ENCODE measurements at places on chromosomes 16 and 17. TPM values are rescaled to one million over a fixed set of nuclear protein-coding genes. Genes with fewer than 3 reads are reported as not detected.

GRCh38 chr17:35705705-35706104 is 25.7 kb upstream of the RASL10B start:
- H3K27me3 ChIP-seq: no peaks in the 10 kb centered on the region
- no peak overlapping the region for H3K27ac ChIP-seq
- DNase-seq: no peak
- H3K4me3 ChIP-seq: no peak overlapping the region

GRCh38 chr16:71681360-71681759 is 43.1 kb downstream of the PHLPP2 start:
- no peak overlapping the region for H3K4me3 ChIP-seq
- no peaks in the 10 kb centered on the region for H3K4me1 ChIP-seq
- H3K27me3 ChIP-seq: no peaks in the 10 kb centered on the region
- H3K27ac ChIP-seq: no peak overlapping the region
- H3K36me3 ChIP-seq: peaks cover 10% of the 10 kb centered on the region
- DNase-seq: no peak

- H3K27me3 ChIP-seq: no peaks in the 10 kb centered on the region
- peaks cover 49% of the 10 kb centered on the region for H3K4me1 ChIP-seq
- peak overlapping the region; percentile 82 for H3K27ac ChIP-seq
- no peaks in the 10 kb centered on the region for H3K36me3 ChIP-seq
Measured at GRCh38 chr17:1487939-1488825, 4.3 kb downstream of the MYO1C start.

- peaks cover 83% of the 10 kb centered on the region for H3K4me1 ChIP-seq
- peak; percentile 64 for DNase-seq
- no peaks in the 10 kb centered on the region for H3K36me3 ChIP-seq
- H3K27me3 ChIP-seq: no peaks in the 10 kb centered on the region
- H3K4me3 ChIP-seq: no peak overlapping the region
- peak overlapping the region; percentile 42 for H3K27ac ChIP-seq
Measured at GRCh38 chr16:89357055-89357816, 133.1 kb downstream of the ANKRD11 start.

DNA sequence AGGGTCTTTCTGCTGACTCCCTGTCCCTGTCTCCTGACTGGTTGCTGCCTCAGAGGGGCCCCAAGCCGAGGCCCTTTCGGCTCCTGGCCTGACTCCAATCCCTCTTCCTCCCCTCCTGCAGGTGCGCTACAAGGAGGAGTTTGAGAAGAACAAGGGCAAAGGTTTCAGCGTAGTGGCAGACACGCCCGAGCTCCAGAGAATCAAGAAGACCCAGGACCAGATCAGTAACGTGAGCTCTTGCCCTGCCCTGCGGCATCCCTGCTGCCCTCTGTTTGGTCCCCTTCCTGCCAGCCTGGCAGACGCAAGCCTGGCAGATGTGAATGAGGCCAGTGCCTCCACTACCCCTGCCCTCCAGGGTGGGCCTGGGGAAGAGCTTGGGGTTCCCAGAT is 27.1 kb upstream of the LASP1NB start:
- peaks cover 40% of the 10 kb centered on the region for H3K36me3 ChIP-seq
- H3K4me1 ChIP-seq: peaks cover 74% of the 10 kb centered on the region
- DNase-seq: no peak
- no peaks in the 10 kb centered on the region for H3K27me3 ChIP-seq
- H3K27ac ChIP-seq: no peak overlapping the region
- no peak overlapping the region for H3K4me3 ChIP-seq

DNA sequence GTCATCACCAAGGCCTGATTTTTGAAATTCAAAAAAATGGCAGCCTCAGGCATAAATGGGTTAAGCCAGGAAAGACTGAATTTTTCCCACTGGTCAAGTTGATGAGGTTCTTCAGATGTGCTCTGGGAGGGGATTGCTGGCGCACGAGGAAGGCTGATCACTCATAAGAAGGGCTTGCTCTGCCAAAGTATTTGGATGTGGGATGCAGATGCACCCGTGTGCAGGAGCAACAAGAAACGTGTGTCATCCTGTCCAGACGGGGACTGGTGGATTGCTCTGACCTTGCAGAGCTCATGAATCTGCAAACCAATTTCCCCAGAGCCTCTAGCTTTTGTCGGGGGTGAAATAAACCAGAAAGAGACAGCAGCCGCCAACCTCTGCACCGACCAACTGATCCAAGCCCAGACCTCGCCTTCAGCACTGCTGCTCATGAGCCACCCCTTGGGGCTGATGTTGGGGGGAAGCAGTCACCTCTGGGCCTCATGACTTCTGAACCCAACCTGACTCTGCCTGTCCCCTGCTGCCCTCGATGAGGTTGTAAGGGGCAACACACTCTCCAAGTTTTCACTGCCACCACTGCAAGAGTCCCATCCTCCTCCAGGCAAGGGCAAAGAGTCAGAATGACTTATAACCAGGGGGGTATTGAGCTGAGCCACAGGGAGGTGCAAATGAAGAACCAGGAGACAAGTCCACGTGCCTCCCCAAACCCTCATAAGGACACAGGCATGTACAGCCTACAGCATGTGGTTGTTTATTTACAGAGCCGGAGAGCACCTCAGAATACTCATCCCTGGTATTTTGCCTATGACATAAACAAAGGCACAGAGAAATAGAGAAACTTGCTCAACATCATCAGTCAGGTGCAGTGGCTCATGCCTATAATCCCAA is 452.0 kb downstream of the SOX9 start:
- no peaks in the 10 kb centered on the region for H3K36me3 ChIP-seq
- DNase-seq: no peak
- no peak overlapping the region for H3K4me3 ChIP-seq
- no peak overlapping the region for H3K27ac ChIP-seq

DNA sequence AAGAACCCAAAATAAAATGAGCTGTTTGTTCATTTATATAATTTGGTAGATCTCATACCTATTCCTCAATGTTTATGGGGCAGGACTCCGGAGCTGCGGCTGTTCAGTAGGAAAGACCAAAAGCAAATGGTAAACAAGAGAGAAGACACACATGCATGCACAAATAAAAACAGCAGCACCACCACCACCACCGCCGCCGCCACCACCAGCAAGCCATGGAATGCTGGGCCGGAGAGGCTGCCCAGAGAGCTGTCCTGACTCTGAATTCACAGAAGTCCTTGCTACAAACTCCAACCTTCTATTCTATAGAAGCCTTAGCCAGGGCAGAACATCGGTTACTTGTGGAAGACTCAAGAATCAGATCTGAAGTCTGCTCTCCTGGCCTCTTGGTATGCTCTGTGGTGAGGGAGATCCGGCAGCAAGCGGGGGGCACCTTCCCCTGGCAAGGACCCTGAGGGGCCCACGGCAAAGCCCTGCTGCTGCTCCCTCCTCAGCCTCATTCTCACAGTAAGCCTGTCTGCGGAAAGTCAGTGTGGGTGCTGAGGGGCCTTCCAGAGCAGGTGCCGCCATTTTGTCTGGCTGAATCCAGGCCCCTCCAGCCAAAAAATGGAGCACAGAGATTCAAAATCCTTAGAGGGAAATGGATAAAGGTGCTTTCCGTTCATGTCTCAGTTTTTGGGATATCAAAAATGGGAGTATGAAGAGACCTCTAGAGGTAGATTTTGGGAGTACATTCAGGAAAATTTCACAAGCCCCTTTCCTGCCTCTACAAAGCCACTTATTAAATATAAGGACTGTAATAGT is 6.4 kb upstream of the FOXJ1 start:
- H3K27ac ChIP-seq: no peak overlapping the region
- no peaks in the 10 kb centered on the region for H3K36me3 ChIP-seq
- H3K4me1 ChIP-seq: peaks cover 14% of the 10 kb centered on the region
- H3K4me3 ChIP-seq: no peak overlapping the region
- no peaks in the 10 kb centered on the region for H3K27me3 ChIP-seq
- DNase-seq: no peak

DNA sequence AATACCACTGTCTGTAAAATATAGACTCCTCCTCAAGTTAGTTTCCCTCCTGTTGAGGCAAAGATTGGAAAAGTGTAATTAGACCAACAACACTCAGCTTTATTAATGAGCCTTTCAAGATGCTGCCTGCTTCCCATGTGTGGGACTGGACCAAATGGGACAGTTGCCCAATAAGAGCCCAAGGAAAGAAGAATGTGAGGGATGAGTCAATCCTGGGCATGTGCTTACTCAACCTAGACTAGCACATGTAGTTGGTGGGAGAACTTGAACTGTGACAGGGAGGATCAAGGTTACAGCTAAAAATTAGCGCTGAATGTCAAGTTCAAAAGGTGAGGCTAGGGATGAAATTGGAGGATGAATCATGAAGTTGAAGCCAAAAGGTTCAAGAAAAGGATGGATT is 435.5 kb downstream of the CA10 start:
- H3K27me3 ChIP-seq: no peaks in the 10 kb centered on the region
- H3K4me1 ChIP-seq: no peaks in the 10 kb centered on the region
- H3K4me3 ChIP-seq: no peak overlapping the region
- H3K27ac ChIP-seq: no peak overlapping the region
- H3K36me3 ChIP-seq: no peaks in the 10 kb centered on the region
- no peak for DNase-seq

GRCh38 chr17:32136856-32137255 is 5.4 kb upstream of the RHOT1 start:
- DNase-seq: no peak
- no peak overlapping the region for H3K27ac ChIP-seq
- peaks cover 9% of the 10 kb centered on the region for H3K4me1 ChIP-seq
- no peaks in the 10 kb centered on the region for H3K27me3 ChIP-seq
- no peak overlapping the region for H3K4me3 ChIP-seq

DNA sequence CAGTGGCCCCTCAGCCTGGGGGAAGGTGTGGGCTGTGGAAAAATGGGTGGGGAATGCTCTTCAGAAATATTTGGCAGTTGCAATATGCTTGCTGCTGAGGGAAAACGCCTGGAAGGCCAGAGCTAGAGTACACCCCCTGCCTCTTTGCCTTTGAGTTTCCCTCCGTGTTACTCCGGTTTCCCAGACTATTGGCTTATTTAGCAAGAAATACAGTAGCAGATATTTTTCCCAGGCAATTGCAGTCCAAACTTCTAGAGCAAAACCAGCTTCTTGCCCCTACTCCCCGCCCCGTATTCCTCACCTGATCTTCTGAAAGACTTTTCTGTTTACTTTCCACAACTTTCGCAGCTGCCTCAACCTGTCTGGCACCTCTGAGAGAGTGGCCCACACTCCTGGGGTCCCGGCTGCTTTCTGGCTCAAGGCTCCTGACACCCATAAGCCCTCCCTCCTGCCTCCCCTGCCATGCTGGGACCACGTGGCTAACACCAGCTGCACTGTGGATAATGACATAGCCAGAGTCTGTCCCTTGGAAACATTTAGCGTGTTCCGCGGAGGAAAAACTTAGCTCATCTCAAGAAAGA is 45.8 kb upstream of the HELZ start:
- no peak overlapping the region for H3K4me3 ChIP-seq
- H3K27ac ChIP-seq: no peak overlapping the region
- DNase-seq: no peak
- no peaks in the 10 kb centered on the region for H3K36me3 ChIP-seq
- no peaks in the 10 kb centered on the region for H3K27me3 ChIP-seq
- peaks cover 4% of the 10 kb centered on the region for H3K4me1 ChIP-seq

- no peaks in the 10 kb centered on the region for H3K36me3 ChIP-seq
- no peak for DNase-seq
- H3K4me3 ChIP-seq: no peak overlapping the region
- H3K4me1 ChIP-seq: peaks cover 9% of the 10 kb centered on the region
- H3K27me3 ChIP-seq: peaks cover 11% of the 10 kb centered on the region
Measured at GRCh38 chr17:78132084-78132676, 1.6 kb downstream of the TMC8 start.

DNA sequence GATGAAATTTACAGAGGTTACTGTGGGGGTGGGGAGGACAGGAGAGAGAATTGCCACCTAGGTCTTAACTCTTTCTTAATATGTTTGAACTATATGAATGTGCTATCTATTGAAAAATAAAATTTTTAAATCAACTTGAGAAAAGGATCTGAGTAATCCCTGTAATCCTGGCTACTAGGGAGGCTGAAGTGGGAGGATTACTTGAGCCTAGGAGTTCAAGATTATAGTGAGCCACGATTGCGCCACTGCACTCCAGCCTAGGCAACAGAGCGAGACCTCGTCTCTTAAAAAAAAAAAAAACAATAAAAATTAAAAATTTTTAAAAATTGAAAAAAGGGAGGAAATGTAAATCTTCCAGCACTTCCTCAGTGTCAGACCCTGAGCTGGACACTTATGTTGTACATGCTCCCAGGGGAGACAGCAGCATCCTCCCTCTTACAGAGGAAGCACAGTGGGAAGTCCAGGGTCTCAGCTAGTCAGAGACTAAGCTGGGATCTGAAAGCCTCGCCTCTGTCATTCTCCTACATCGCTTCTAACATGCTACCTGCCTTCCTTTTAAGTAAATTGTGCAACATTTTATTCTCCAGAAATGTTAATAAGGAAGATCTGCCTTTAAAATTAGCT is 21.9 kb downstream of the PMM2 start:
- no peaks in the 10 kb centered on the region for H3K4me1 ChIP-seq
- H3K27ac ChIP-seq: no peak overlapping the region
- H3K4me3 ChIP-seq: no peak overlapping the region
- no peak for DNase-seq
- H3K36me3 ChIP-seq: no peaks in the 10 kb centered on the region
- H3K27me3 ChIP-seq: no peaks in the 10 kb centered on the region

DNA sequence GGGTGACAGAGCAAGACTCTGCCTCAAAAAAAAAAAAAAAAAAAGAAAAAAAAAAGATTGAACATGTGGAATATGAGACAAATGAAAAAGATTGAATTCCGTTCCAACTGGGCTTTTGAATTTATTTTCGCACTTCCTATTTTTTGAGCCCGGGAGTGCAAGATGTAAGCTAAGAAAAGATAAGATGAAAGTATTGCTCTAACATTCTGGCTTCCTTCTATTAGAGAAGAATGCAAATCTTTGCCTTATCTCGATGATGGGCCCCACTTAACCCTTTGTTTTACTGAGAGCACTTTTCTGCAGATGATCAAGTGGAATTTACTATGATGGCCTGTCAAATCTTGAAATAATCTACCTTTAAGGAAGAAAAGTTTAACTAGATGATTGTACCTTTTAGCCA is 96.3 kb downstream of the WWOX start:
- H3K27me3 ChIP-seq: no peaks in the 10 kb centered on the region
- H3K4me3 ChIP-seq: no peak overlapping the region
- H3K4me1 ChIP-seq: no peaks in the 10 kb centered on the region
- no peak for DNase-seq

GRCh38 chr17:62763891-62764600 is 44.1 kb downstream of the MARCHF10 start:
- H3K4me1 ChIP-seq: no peaks in the 10 kb centered on the region
- H3K36me3 ChIP-seq: no peaks in the 10 kb centered on the region
- no peaks in the 10 kb centered on the region for H3K27me3 ChIP-seq

GRCh38 chr16:84609563-84610177 is 8.2 kb downstream of the COTL1 start:
- no peaks in the 10 kb centered on the region for H3K36me3 ChIP-seq
- H3K4me3 ChIP-seq: no peak overlapping the region
- H3K27ac ChIP-seq: no peak overlapping the region

- DNase-seq: peak; percentile 65
- peaks cover 13% of the 10 kb centered on the region for H3K27me3 ChIP-seq
- peak overlapping the region; percentile 91 for H3K27ac ChIP-seq
- peak overlapping the region; percentile 42 for H3K4me3 ChIP-seq
Measured at GRCh38 chr17:61409301-61410112, 9.9 kb downstream of the TBX2 start.

GRCh38 chr17:16465861-16466338 is 26.1 kb downstream of the LRRC75A start:
- peak overlapping the region; percentile 82 for H3K27ac ChIP-seq
- no peaks in the 10 kb centered on the region for H3K27me3 ChIP-seq
- DNase-seq: no peak
- no peak overlapping the region for H3K4me3 ChIP-seq

Gene TBX6
- 2.8 TPM for total RNA-seq

Gene TEX14
- total RNA-seq: 0.10 TPM

Gene CD300E
- total RNA-seq: 0.08 TPM

Gene ACSM2A
- not detected for total RNA-seq

Gene SNAI3
- 0.88 TPM for total RNA-seq

Gene TBC1D16
- 62.5 TPM for total RNA-seq

Gene USP43
- total RNA-seq: not detected
